ENCODE measurements at places on chromosomes 2 and 18.

DNA sequence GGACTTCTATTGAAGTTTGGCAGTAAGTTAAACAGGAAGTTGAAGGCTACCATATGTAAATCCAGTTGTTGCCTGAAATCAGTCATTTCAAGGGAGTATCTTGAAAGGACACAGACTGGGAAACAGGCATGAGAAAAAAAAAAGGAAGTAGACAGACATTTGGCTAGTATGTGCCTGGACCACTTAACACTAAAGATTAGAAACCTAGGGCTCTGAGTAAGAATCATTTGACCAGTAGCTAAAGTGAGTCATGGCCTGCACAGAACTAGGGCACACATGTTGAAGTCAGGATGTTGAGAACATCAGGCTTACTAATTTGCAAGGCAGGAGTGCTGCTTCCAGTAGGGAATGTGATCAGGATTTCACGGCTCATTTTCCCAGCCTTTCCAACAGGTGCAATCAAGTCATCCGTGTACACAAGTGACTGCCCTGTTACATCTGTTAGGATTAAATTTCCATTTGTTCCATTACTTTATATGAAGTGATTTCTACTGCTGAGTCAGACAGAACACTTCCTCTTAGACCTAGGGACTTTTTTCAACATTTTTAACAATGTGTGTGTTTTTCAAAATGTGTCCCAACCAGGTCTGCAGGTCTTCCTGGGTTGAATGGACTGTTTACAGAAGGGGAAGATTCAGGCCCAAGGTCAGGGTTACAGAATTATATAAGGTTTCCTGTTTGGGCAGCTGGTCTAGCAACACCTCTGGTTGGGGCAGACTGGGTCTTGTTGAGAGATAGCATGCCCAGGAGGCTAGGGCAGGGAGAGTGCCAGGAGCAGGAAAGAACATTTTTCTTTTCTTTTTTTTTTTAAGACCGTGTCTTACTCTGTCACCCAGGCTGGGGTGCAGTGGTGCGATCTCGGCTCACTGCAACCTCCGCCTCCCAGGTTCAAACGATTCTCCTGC, 145.6 kb downstream of the TGIF1 start:
- DNase-seq, result peak; percentile 73

- no peak for DNase-seq
Observed at GRCh38 chr2:234376229-234376628, 120.7 kb downstream of the ARL4C start.

DNA sequence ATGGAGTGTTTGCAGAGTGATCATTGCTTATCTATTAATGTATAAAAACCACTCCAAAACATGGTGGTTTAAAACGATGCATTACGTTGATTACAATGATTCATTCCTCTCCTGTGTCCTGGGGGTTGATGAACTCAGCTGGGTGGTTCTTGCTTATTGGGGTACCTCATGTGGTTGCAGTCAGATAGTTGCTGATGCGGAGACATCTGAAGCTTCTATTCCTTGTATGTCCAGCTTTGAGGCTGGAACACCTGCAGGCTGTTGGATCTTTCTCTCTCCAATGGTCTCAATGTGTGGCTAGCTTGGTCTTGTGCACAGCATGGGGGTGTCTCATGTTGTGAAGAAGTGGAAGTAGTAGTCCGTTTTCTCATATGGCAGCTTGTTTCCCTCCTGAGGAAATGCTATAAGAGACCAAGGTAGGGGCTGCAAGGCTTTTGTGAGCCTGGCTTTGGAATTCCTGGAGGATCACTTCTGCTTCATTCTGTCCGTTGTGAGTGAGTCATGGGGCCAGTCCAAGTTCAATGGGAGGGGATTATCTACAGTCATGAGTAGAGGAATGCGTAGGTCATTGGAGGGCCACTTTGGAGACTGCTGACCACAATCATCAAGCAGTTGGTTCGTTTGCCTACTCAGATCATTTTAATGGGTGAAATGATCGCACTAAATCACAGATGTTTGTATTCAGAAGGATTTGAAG, 601.0 kb downstream of the SLC4A3 start:
- no peak for DNase-seq

- no peak for DNase-seq
Observed at GRCh38 chr18:22335731-22336198, 82.0 kb downstream of the CTAGE1 start.

DNA sequence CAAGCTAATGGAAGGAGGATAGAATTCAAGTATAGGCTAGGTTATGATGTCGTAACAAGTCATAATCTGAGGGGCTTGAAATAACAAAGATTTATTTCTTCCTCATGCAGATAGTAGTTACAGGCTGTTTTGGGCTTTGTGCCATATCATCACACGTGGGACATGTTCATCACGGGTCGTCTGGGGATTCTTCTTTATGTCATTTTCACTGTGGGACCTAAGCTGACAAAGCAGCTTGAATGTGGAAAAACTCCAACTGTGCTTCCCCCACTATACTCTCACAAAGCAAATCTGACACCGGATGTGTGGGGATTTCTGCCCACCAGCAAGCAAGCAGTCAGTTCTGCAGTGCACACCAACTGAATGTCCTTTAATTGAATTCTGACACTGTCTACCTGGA, 124.8 kb downstream of the LTBP1 start:
- DNase-seq, result no peak

- DNase-seq, result no peak
Observed at GRCh38 chr2:212021947-212022346, 516.7 kb downstream of the ERBB4 start.

- no peak for DNase-seq
Observed at GRCh38 chr18:10370716-10371115, 83.7 kb upstream of the APCDD1 start.

GRCh38 chr18:3323900-3324299, 62.0 kb downstream of the MYL12B start:
- no peak for DNase-seq

- peak; percentile 74 for DNase-seq
Observed at GRCh38 chr2:10497797-10498251, 49.7 kb upstream of the ODC1 start.

DNA sequence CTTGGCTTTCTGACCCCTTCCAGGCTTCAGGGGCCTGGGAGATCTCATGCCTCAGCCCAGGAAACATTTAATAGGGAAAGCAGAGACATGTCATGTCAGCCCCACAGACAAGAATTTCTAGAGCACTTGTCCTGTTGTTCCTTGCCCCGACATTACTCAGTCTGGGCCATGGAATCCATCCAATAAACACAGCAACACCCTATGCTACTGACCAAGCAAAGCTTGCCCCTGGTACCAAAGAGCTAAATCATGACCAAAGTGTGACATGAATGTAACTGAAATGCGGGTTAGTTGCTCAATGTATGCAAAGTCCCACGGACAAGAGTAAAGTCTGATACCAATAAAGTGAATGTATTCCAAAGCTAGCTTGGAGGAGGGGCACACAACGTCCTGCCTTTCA, 35.1 kb downstream of the EHD3 start:
- DNase-seq, result no peak

GRCh38 chr2:190199530-190199929, 120.1 kb downstream of the HIBCH start:
- no peak for DNase-seq

DNA sequence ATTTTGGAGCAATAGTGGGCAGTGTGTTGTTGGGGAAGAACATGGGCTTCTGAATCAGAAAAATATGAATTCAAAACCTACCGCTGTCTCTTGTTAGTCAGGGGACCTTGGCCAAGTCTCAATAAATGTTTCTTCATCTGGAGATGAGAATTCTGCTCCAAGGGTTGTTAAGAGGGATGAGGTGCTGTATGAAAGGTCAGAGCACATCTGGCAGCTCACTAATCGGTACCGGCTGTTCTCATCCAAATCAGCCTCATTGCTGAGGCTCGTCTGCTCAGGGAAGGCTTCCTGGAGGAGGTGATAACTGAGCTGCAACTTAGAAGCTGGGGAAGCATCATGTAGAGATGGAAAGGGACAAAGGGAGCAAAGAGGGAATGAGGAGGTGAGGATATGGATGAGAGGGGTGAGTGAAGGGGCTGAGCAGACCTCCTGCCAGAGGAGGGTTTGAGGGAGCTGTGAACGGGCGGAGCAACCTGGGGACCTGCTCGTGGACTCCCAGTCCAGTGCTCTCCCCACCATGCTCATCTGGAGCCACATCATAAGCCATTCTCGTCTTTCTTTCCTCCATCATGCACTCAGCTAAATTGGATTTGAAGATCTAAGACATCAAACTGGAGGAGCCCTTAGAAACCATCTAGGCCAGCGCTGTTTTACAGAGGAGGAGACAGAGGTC, 47.4 kb downstream of the GREB1 start:
- no peak for DNase-seq
